Activated effector memory CD4-positive, alpha-beta T cell treated with anti-CD3 and anti-CD28 coated beads, Interleukin-2, amount 50 U/mL, for 16 hours (primary cell): ENCODE measurements at places on chromosomes 4 and X.

- no peak for DNase-seq
These were observed 494.3 kb downstream of the IL15 start for GRCh38 chr4:142130666-142131065.

DNA sequence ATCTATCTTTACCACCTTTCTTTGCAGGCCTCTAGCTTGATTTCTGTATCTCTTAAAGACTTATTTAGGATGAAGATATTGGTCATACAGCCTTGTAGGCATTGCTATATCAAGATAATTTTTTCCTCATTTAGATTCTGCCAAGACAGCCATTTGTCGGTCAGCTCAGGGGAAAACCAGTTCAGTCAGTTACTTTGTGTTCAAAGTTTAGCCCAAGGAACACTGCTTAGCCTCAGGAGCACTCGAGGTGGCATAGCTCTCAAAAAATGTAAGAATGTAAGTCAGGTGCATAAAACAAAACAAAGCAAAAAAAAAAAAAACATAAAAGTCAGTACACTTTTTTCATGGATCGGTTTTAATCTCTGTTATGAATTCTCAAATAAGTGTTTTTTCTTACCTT lies 43.4 kb downstream of the NRK start:
- no peak for DNase-seq

DNA sequence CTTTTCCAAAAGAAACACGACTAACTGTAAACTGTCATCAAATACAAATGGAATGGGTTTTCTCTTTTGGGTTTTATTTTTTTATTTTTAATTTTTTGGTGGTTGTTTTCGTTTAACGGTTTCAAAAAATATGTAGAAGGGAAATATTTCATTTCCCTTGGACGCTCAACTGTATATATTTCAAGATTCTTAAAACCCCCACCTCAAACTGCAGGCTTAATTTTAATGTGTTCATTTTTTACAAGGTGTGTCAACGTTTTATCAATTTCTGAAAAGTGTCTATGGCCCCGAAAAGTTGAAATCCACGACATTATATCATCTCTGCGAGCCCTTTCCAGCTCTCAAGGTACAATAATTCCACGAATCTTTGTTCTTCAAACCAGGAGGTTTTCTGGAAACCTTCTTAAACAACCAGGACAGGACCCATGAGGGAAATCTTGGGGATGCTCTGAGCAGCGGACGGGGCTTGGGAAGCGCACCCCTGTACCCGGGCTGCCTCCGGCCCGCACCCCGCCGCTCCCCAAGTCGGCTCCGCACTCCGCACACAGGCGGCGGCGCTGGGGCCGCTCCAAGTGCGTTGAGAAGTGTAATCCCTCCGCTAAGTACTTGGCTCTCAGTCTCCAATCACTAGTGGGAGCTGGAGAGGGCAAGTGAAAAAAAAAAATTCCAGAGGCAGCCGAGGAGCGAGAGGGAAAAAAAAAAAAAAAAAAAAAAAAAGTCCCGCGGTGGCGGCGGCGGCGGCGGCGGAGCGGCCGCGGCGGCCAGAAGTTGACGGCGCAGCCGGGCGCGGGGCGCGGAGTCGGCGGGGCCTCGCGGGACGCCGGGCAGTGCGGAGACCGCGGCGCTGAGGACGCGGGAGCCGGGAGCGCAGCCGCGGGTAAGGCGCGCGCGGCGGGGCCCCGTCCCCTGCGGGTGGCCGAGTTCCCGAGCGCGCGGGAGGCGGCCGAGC lies at the start of gene BMPR1B:
Gene BMPR1B (plus strand): TSS at position 764 of the 949 bp plus-strand sequence. CDS start 346,470 bp downstream, outside the sequence.
- no peak for DNase-seq

GRCh38 chr4:148795156-148795864 lies 353.1 kb upstream of the NR3C2 start:
- DNase-seq, result no peak

GRCh38 chr4:186724864-186725468 lies 1.3 kb upstream of the FAT1 start:
- no peak for DNase-seq

DNA sequence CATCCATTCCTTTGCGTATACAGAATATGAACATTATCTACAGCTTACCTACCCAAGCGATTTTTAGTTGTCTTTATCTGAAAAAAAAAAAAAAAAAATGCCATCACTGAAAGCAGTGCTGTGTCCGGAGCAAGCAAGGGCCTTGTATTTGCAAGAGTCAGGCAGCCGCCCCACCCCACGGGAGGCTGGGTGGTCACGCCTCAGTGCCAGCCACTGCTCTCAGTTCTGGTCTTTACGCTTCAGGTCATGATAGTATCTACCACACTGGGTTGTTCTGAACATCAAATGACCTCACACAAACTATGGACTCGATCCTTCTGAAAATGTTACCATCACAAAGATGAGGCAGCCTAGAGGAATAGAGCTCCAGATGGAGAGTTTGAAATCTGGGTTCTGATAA lies 62.7 kb upstream of the HELT start:
- no peak for DNase-seq

DNA sequence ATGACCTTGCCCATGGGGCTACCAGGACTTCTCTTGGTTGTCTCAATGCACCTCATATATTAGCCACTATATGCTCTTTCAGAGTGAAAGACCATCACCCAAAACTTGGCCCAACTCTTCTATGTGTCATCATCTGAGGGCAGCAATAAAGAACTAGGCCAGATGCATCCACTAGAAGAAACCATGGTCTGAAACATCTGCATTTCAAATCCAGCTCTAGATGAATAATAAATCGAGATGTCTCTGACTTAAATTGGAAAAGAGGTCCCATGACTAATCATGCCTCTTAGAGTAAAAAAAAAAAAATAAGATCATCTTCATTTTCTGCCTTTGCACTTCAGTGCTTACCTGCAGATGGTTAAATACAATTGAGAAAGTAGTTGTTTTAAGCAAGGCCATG lies 397.6 kb upstream of the PITX2 start:
- DNase-seq, result no peak

DNA sequence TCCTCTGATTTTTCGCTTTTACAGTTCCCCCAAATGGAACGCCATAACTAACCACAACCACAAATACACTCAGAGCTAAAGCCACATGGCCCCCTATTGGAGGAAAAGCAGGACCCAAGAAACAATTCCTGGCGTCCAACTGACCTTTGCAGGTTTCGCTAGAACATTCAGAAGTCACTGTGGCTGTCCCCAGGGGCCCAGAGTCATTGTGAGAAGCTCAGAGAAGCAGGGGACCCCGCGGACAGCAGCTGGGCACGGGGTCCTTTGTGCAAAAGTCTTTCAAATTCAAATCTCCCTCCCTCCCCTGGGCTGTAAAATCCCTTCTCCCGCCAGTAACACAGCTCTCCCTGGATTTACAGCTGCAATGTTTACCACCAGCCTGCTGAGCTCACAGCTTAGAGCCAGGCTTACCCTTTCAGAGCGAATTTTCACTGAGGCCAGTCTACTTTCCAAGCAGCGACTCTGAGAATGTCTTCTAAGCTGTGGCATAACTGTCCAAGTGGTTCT lies 214.8 kb downstream of the CRLF2 start:
- DNase-seq, result no peak

GRCh38 chr4:144750348-144750747 lies 104.4 kb downstream of the HHIP start:
- no peak for DNase-seq

GRCh38 chrX:40651620-40652223 lies 4.4 kb upstream of the CXorf38 start:
- DNase-seq, result peak; percentile 87

- DNase-seq, result no peak
These were observed 201.0 kb downstream of the SPRY1 start for GRCh38 chr4:123597586-123597985.

DNA sequence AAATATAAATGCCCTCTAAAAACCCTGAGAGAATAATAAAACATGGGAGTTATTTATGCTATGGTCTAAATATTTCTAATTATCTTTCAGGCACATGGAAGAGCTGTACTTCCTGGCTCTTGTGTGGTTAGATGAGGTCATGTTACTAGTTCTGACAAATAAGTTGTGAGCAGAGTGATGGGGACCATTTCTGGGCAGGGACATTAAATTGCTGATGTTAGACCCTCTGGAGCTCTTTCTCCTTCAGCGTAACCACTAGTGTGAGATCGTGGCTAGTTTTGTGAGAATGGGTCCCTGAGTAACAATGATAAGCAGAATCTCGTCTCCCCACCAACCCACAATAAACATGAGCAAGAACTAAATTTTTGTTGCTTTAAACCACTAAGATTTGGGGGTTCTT lies 108.0 kb downstream of the MAML3 start:
- DNase-seq, result no peak

DNA sequence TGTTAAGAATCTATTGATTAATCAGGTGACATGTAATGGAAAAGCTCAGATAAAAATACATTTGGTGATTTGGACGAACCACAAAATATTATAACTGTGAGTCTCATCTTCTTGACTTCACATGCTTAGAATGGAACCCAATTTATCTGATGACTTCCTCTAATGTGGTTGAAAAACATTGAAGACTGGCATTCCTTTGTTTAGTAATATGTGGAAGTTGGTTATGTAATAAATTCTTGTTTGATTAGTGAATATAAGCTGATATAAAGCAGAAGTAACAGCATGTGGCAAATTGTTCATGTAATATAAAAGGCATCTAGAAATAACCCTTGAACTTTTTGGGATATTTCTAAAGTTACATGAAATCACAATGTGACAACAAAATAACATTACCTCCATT lies 9.7 kb downstream of the GIMD1 start:
- no peak for DNase-seq

- no peak for DNase-seq
These were observed 4.8 kb downstream of the CPE start for GRCh38 chr4:165383591-165384073.

DNA sequence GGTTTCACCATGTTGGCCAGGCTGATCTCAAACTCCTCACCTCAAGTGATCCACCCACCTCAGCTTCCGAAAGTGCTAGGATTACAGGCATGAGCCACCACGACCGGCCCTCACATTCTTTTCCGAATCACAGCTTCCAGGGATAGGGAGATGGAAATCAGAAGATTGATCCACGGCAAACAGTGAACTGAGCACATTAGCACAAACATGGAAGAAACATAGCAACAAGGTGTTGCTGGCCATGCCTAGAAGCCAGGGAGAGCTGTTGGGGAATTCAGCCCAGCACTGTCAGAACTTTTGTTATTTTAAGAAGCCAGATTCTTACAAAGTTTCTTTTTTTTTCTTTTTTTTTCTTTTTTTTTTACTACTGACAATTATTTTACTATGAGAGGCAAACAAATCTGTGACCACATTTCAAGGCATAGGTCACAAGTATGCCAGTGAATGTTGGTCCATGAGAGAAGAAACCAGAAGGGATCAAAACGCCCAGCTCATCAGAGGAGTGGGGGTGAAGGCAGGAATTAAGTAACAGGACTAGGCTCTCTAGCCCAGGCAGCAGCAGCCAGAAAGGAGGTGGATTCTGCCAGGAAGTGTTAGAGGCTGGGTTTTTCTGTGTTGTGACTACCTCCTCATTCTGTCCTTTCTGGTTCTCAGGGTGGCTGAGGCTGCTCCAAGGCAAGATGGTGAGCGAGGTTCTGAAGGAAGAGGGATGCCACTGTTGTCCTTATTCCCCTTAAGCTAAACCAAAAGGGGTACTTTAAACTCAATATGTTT lies 44.1 kb downstream of the TEC start:
- DNase-seq, result no peak

GRCh38 chr4:69830560-69831269 lies 29.2 kb downstream of the SULT1E1 start:
- DNase-seq, result no peak

DNA sequence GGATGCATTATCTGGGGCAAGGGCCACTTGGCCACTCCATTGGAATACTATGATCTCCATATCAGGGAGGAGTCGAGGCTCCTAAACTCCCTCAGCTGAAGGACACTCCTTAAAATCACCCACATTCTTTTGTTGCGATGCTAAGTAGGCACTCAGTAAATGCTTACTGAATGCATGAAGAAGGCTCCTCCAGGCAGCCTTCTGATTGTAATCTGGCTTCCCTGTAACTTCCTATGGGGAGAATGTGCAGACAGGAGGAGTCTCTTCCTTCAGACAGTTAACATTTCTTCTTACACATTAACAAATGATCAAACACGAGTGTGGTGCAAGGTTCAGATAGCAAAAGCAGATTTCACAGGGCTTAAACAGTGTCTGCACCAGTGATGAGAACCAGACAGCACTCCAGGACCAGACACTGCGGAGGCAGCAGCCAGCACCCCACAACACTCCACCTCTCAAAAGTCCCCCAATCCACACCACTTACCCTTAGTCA lies 21.4 kb upstream of the USO1 start:
- no peak for DNase-seq

DNA sequence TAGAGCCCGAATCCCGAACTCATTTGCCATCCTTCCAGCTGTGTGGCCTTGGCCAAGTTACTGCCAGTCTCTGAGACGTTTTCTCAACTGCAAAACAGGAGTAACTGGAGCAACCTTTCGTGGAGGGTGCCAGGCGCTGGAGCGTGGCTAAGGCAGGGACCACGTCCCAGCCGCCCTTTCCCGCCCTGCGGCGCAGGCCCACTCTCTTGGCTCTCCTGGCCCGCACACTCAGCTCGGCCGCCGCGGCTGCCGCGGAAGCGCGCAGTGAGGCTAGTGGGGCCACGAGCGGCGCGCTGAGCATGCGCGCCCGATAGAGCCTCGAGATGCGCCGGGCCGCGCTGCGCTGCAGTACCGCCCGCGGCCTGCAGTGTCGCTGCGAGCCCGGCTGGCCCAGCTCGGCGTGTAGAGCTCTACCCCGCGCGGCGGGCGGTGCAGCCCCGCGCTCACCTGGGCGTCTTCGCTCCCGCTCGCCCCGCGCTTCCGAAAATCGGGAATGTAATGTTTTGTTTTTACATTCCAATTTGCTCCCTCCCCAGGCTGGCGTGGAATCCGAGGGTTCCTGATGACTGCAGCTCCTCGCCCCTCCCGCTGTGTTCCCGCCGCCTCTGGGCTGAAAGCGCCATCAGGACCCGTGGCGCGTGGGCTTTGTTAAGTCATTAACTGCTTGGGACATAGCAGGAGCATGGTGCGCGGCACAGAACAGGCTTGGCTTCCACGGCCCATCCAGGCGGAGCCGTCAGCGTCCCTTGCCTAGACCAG lies 4.0 kb upstream of the ZNF518B start:
- peak; percentile 91 for DNase-seq

- no peak for DNase-seq
These were observed 38.0 kb upstream of the IGFBP7 start for GRCh38 chr4:57148177-57148576.

DNA sequence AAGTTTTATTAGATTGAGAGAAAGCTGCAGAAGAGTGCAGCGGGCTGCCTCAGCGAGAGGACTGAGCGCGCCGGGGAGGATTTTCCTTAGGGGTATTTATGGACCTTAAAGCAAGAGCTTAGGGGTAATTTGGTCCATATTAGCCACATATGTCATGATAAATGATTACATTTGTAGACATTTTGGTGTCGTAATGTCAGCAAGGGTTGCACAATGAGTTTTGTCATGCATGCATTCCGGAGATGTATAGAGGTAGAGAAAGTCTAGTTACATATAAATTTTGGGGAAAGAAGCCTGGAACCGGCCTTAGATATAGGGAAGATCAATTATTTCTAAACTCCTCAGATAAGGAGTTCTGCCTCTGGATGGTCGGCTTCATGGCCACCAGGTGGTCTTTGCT lies 10.0 kb downstream of the MGST2 start:
- DNase-seq, result no peak

- no peak for DNase-seq
These were observed 284.9 kb upstream of the PUDP start for GRCh38 chrX:7432901-7433300.
